ENCODE measurements at places on chromosomes 5 and 9.

DNA sequence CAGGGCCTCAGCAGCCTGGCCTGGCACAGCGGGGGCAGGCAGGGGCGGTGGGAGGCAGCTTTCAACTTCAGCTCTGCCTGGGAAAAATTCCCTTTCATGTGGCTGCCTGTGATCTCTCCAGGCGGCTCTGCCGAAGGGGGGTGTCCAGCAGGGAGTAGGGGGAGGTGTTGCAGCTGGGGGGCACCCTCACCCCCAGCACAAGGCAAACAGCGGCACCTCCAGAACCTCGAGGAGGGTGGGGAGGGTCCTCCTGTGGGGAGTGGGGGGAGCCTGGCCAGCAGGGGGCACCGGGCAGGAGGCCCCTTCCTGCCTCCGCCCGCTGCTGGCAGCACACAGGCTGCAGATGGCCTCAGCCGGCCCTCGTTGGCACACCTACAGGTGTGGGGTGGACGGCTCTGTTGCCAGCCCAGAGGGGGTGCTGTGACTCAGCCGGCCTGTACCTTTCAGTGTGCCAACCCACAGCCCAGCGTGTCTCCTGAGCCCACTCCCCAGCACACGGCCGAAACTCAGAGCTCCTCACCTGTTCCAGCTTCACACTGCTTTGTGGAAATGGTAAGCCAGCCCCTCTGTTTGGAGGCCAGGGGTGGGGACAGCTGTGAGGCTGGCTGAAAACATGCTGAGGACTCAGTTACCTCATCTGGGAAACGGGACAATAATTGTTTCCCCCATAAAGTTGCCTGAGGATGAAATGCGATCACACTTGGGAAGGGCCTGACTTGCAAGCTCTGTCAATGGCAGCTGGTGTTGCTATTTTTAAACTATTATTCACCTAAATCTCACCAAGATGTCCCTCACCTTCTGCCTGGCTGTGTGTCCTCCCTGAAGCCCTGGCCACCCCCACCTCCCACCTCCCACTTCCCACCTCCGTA lies 37.0 kb downstream of the CXXC5 start:
- DNase-seq = no peak

DNA sequence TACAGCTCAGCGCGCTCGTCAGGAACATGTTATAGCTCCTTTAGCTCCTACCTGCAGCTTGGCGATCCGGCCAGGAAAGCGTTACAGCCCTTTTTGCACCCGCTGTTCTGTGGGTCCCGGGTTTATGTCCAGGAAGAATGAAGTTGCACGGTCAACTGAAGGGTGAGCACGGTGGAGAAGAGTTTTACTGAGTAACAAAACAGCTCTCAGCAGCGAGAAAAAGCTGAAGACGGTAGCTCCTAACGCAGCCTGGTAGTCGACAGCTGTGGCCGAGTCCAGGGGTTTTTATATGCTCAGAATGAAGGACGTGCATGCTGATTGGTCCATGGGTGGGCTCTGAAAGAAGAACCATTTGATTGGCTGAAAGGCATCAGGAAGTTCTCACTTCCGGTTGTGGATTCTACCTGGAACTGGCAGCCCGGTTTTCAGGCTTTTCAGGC lies 1830.1 kb upstream of the NUDT12 start:
- no peak for DNase-seq

DNA sequence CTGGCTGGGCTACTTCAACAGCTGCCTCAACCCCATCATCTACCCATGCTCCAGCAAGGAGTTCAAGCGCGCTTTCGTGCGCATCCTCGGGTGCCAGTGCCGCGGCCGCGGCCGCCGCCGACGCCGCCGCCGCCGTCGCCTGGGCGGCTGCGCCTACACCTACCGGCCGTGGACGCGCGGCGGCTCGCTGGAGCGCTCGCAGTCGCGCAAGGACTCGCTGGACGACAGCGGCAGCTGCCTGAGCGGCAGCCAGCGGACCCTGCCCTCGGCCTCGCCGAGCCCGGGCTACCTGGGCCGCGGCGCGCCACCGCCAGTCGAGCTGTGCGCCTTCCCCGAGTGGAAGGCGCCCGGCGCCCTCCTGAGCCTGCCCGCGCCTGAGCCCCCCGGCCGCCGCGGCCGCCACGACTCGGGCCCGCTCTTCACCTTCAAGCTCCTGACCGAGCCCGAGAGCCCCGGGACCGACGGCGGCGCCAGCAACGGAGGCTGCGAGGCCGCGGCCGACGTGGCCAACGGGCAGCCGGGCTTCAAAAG lies 36.9 kb upstream of the TTC1 start:
- DNase-seq = no peak

- DNase-seq = no peak
These were observed at the start of gene PCDHB15 for GRCh38 chr5:141245250-141245717. PCDHB15 (plus strand) TSS chr5:141245395; CDS start chr5:141245579, 184 bp downstream.

- no peak for DNase-seq
These were observed 103.4 kb downstream of the TRIO start for GRCh38 chr5:14246350-14247053.

GRCh38 chr9:116237456-116237855 lies 83.9 kb downstream of the PAPPA start:
- DNase-seq = no peak

- no peak for DNase-seq
These were observed 186.0 kb downstream of the PAX5 start for GRCh38 chr9:36847781-36848673.

GRCh38 chr9:30932226-30932625 lies 1452.2 kb upstream of the ACO1 start:
- no peak for DNase-seq

DNA sequence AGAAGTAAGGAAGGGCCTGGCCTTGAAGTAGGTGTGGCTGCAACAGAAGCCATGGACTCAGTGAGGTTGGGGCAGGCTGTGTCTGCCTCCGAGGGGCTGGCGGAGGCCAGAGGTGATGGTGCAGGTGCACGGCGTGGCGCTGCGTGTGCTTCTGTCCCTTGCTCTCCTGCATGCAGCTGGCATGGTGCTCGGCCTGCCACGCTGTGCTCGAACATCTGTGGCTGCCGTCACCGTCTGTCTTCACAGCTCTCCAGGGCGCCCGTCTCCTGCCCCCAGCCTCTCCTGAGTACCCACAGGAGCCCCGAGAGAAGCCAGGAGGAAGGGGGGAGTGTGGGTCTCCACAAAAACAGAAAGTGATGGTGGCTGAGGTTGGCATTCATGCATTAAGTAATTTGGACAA lies 193.7 kb downstream of the CACNA1B start:
- no peak for DNase-seq

- no peak for DNase-seq
These were observed 46.3 kb downstream of the NAA35 start for GRCh38 chr9:85987236-85987635.

DNA sequence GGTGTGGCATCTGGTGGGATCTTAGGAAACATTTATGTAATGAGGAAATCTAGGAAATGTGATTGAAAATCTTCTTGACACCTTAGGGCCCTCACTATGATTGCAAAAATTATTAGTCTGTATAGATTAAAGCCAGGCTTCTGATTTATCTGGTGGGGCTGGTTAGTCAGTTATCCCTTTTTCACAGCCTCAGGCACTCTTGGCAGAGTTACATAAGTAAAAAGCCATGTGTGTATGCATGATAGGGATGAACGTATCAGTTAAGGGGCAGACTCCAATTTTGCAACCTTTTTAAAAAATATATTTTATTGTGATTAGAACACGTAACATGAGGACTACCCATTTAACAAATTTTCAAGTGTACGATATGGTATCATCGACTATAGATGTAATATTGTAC lies 30.6 kb upstream of the RAB14 start:
- DNase-seq = no peak

DNA sequence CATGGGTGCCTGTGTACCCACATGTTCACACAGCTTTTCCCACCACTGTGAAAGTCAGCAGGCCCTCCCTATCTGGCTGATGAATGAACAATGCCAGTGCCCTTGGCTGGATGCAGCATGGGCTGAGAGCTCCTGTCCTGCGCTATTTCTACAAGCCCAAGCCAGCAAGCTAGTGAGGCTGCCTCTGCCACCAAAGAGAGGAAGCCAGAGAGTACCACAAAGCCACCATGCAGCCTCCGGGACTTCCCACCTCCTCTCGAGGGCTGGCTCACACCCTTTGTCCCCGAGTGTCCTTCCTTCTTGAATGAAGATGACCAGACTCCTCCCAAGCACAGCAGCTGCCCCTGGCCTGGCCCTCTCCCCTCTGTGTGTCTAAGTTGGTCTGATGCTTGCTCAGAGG lies 76.5 kb downstream of the SH3PXD2B start:
- no peak for DNase-seq

DNA sequence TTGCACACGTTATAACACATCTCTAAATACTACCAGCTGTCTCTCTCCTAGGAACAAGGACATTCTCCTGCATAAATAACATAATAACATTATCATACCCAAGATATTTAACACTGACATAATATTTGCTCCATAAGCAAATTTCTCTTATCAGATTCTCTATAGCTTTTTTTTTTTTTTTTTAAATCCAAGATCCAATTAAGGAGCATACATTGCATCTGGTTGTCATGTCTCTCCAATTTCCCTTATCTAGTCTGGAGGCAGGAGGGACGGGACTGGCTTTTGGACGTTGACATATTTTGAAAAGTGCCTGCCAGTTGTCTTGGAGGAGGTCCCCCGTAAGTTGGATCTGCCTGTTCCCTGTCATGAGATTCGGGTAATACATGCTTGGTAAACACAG lies 76.6 kb downstream of the RAPGEF1 start:
- DNase-seq = no peak

- DNase-seq = no peak
These were observed 479.0 kb downstream of the SPATA31A7 start for GRCh38 chr9:61668846-61669245.

GRCh38 chr5:35098214-35098613 lies 50.5 kb upstream of the AGXT2 start:
- no peak for DNase-seq

- no peak for DNase-seq
These were observed 69.5 kb upstream of the HAND1 start for GRCh38 chr5:154547551-154547950.

DNA sequence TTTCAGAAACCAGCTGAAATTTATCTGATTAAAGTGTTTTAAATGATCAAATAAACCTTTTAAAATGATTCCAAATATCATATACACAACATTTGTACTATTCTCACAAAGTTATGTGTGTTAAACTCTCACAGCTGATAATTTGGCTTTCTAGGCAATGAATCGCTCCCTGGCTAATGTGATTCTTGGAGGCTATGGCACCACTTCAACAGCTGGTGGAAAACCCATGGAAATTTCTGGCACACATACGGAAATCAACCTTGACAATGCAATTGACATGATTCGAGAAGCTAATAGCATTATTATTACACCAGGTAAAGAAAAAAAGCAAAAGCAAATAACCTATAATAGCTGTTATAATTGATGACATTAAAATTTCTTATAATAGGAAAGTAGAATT lies 72.4 kb downstream of the NNT start:
- no peak for DNase-seq

GRCh38 chr5:74916831-74917710 lies 50.9 kb upstream of the FAM169A start:
- DNase-seq = no peak

DNA sequence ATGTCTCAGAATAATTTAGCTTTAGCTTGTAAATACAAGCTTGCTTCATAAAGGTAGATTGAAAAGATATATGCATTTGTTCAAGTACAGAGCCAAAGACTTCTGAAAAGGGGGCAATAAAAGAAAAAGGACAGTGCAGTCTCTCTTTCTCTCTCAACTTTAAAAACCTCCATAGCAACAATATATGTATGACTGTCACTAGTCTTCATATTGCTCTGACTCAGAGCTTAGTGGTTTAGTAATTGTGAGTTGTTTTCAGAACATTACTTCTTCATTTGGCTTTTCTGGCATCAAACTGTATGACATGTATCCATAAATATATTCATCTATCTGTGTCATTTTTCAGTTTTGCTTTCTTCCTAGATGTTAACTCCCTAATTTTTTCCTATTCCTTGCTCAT lies 194.6 kb upstream of the KIF2A start:
- no peak for DNase-seq

- DNase-seq = no peak
These were observed 290.6 kb downstream of the PIK3R1 start for GRCh38 chr5:68505917-68506860.

GRCh38 chr5:149466457-149466972 lies 84.7 kb downstream of the CSNK1A1 start:
- DNase-seq = no peak

DNA sequence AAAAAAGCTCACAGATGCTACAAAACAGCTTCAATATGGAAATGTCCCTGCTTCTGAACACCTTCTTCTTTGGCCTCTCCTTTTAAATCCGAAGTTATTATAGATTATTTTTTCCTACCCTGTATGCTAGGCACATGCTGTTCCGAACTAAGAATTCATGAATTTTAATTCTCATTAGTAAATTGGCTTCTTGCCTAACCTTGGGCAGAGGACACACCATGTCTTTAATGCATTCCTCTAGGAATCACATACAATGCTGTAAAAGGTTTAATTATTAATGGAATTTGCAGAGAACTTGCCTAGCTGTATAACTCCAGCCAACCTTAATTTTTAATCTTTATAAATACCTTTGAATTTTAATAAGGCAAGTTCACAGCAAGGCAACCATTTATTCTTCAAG lies 234.4 kb downstream of the NTRK2 start:
- no peak for DNase-seq

DNA sequence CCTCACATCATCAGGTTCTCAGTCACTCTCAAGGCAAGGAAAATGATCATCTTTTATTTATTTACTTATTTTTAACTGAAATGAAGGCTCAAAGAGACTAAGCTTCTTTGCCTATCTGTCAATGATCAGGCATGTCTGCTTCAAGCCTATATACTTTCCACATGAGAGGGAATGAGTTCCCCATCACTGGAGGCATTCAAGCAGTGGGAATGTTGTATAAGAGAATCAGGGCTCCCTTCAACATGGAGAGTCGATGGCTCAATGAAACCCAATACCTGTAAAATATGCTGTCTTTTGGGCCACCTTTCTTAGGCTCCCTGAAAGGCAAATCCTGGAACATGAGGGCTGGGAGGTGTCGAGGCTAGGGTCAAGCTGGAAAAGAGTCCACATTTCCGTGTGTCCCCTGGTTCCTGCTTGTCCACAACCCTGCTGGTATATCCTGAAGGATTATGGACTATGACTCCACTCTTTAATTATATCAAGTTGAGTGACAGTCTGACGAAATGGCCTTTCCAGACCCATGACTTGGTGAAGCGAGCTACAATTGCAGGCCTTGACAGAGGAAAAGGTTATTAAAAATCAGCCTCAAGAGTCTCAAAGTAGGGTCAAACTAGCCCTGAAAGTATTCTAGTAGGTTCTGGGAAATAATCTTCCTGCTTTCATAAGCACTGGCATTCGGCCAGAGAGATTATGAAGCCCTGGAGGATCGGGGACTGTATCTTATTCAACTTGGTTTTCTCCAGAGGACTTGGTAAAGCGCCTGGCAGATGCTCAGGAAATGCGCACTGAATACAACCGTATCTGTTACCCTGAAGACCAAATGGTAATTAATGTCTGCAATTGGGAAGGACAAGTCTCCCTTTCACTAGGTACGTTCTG lies 145.9 kb upstream of the TBC1D2 start:
- no peak for DNase-seq

DNA sequence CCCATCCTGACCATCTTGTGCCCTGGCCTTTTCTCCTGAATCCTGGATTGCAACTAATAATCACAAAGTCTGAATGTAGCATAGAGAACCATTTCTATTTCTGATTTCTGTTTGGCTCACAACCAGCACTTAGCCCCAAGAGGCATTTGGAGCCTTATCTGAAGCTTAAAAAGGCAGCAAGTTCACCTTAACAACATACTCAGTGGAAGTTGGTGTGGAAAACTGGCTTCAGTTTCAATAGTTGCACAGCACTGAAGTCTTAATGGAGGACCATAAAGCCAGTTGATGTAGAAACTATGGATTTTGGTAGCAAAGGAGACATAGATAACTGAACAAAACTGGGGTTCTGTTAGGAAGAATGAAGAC lies 574.1 kb downstream of the PSAT1 start:
- no peak for DNase-seq

GRCh38 chr9:131835151-131835910 lies 95.5 kb upstream of the RAPGEF1 start:
- no peak for DNase-seq

Measured in NK-92 treated with Interleukin-12 subunit alpha and Interleukin-12 subunit beta, amount 100 ng/mL, for 24 hours (cell line).